ENCODE measurements at places on chromosomes 1 and 21.

DNA sequence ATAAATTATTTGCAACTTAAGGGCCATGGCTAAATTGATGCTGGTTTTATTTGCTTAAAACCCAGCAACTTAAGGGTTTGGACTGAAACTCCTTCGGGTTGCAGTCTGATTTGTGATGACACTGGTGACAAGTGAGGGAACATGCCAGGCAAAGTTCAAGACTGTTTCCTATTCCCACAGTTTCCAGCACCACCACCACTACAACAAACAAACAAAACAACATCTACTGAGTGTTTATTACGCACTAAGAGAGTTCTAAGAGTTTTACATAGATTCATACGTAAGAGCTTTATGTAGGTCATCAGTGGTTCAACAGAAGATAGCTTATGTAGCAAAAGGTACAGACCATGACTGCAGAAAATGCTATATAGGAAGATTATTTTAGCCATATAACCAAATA, 1582.1 kb downstream of the BRINP3 start:
- no peak for DNase-seq

DNA sequence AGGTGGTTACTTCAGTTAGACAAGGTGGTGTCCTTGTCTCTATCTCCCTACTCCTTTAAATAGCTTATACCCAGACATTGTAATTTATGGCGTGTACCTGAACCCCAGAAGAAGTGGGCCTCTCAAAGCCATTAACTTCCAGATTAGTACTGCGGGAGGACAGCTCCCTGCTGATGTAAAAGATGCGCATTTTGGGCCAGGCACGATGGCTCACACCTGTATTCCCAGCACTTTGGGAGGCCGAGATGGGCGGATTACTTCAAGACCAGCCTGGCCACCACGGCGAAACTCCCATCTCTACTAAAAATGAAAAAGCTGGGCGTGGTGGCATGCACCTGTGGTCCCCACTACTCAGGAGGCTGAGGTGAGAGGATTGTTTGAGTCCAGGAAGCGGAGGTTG, 15.0 kb upstream of the PLEKHM2 start:
- DNase-seq, result no peak

DNA sequence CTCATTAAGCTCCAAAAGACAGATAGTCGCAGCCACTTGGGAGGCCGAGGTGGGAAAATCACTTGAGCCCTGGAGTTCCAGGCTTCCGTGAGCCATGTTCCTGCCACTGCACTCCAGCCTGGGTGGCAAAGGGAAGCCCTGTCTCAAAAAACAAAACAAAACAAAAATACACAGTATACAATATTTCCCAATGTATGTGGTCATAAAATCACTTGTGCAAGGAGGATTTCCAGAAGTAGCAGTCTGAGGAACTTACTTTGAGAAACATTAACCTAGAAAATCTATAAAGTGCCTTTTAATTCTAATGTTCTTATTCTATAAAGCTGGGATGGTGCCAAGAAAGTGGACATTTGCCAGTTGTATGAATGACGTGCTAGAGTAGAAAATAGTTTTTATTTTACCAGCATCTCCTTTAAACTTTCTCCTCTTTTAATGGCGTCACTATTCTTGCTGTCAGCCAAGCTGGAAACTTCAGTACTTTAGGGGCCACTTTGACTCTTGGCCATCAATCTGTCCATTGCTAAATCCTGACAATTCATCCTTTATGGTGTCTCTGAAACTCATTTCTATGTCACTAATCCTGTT, 22.5 kb downstream of the FAM177B start:
- no peak for DNase-seq

GRCh38 chr1:101107496-101108110, 82.0 kb upstream of the DPH5 start:
- no peak for DNase-seq

DNA sequence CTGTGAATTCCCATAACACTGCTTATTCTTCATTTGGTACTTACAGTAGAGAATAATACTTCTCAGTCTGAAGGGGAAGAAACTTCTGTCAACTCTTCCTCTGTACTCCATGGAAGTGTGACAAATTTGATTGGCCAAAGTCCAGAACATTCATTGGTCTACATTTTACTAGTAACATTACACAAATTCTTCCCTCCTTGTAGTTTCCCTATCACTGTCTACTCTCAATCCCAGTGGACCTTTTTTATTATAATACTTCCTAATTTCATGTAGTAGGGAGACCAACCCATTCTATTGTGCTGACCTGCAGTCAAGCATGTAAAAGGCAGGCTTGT, 74.7 kb downstream of the ALG6 start:
- peak; percentile 23 for DNase-seq

- peak; percentile 8 for DNase-seq
Measured at GRCh38 chr1:50735443-50735842, 224.6 kb downstream of the FAF1 start.

Data from fibroblast of skin of right quadriceps (primary cell).